Upper lobe of right lung (tissue), 1 donor: ENCODE measurements at places on chromosomes 6 and 20.

GRCh38 chr20:18019068-18019467 lies 38.6 kb downstream of the OVOL2 start:
- no peak for DNase-seq

- no peak for DNase-seq
Observed at GRCh38 chr6:72968704-72969103, 256.6 kb downstream of the KHDC1L start.

GRCh38 chr20:53530440-53530839 lies 63.2 kb downstream of the ZNF217 start:
- no peak for DNase-seq

GRCh38 chr20:53101992-53102760 lies 130.0 kb downstream of the TSHZ2 start:
- no peak for DNase-seq

GRCh38 chr20:60395991-60396390 lies 437.8 kb downstream of the CDH26 start:
- DNase-seq = no peak
